NCI-H1048 (cell line): ENCODE measurements at places on chromosomes 12 and 14.

DNA sequence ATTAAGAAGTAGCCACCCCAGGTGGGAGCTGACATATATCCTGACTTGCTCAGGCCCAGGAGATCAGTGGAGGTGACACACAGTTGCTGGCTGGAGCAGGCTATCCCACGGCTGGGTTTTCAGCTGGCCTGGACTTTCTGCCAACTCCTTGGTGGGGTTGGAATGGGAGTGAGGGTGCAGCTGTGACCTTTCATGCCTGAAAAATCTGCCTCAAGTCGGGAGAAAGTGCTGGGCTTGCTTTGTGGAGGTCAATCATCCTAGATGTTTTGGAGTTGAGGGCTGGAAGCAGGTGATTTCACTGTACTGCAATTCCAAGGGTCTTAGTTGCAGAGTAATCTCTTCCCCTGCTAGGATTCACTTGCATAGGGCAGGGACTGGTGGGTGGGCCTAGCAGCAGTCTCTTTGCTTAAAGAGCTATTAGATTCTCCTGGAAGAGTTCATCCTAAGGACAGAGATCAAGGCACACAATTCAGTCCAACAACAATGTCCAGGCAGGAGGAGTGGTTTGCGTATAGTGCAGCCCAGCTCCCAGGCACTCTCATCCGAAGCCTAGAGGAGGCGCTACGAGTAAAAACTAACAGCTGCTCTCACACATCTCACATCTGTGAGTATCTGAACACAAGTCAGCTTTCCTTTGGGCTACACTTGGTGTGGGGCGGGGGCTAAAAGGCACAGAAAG is 98.1 kb downstream of the GAS2L3 start:
- DNase-seq = no peak

DNA sequence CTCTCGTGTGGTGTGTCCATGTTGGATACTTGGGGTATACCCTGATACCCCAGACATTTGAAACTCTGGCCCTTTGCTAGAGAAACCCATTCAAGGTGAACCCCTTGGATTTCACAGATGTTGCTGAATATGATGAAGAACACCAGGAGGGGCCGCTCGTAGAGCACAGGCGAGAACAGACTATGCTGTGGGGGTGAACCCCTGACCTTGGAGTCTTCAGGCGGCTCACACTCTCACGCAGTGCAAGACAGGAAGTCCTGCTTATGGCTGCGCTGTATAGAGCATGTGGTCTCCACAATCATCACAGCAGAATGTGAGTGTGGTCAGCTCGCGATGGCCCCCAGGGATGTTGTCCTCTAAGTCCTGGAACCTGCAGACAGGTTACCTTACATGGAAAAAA is 60.4 kb downstream of the SLC15A4 start:
- no peak for DNase-seq

GRCh38 chr14:56892959-56893358 is 82.7 kb upstream of the OTX2 start:
- DNase-seq = no peak

GRCh38 chr14:95043732-95044462 is 113.4 kb downstream of the DICER1 start:
- no peak for DNase-seq

GRCh38 chr14:22955702-22956569 is 954 bp downstream of the HAUS4 start:
- no peak for DNase-seq

DNA sequence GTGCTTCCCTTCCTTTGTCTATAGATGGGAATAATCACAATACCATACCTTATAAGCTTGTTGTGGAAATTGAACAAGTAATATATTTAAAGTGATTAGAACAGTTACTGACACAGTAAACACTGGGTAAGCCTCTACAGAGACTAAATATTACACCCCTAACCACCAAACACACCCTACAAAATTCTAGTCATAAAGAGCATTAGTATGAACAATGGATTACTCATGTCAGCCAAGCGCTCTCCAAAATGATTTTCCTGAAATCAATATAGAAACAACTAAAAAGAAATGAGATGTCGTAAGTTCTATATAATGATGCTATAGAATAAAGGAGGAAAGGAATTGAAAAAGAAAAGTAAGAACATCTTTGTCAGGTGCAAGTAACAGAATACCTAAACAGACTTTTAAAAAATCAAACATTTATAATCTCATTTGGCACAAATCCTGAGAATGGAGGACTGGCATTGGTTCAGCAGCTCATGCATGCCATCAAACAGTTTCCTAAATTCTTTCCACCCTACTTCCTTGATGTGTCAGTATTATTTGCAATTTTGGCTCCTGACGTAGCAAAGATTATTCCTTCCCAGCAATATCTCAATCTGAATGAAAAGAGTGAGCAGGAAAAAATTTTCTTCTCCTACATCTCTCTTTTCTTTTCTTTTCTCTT is 118.0 kb downstream of the SINHCAF start:
- no peak for DNase-seq

GRCh38 chr14:34701808-34702207 is 12.6 kb downstream of the CFL2 start:
- no peak for DNase-seq

- DNase-seq = no peak
Observed at GRCh38 chr12:8482571-8483061, 26.9 kb downstream of the CLEC6A start.

GRCh38 chr12:78060186-78060585 is 229.5 kb downstream of the NAV3 start:
- DNase-seq = no peak

DNA sequence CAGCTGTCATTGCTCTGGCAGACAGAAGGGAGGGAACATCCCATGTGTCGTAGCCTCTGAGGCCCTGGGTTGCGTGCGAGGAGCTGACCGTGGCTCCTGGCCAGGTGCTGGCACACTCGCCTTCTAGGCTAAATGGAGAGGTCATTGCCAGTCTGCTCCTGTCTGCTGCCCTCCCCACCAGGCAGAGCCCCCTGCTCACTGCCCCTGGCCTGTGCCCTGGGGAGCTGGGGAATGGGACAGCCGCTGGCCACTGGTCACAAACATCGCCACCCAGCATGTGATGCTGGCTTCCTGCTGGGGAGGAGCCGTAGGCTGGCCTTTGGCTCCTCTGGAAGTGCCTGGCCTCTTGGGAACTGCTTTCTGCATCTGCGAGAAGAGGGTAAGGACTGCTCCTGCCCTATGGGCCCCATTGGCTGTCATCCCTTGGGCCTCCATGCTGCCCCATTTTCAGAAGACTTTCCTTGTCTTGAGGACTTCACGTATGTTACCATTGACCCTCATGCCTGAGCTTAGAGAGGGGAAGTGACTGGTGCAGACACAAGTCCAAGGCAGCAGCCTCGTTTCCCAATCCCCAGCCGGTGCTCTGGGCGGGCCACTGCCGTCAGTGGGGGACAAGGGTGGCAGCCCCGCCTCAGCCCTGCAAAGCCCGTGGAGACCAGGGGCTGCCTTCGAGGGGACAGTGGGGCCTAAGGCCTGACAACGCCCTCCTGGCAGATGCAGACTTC is 2.0 kb upstream of the TNFAIP2 start:
- DNase-seq = no peak

- DNase-seq = no peak
Observed at GRCh38 chr14:101481557-101481956, 79.7 kb upstream of the DIO3 start.

DNA sequence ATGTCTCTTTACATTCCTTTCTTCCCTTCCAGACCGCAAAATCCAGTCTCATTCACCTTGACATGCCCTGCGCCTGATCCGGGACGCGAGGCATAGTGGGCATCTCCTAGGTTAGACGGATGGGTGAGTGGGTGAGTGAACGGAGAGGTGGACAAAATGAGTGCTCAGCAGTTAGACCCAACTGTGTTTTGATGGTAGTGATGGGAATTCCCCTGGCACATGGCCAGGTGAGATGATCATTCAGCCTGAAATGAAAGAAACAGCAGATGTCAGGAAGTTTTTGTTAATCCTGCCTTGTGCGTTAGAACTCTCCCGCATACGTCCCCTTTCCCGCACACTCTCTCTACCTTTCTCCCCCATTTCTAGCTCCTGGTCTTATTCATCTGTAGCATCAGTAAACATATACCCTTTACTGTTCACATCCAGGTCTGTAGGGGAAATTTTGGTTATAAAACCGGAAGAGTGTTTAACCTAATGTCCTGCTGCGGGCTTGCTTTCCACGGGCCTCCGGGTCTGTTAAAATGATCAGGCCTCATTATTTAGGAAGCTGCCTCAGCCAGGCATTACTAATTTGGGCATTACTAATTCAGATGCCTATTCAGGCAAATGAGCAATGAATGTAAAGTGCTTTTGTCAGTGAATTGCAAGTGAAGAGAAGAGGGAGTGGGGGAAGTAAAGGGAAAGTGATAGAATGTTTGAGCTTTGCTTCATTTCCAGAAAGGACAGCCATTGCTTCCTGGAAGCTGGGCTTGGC is 172.8 kb downstream of the ETV6 start:
- DNase-seq = no peak

GRCh38 chr14:89303456-89304435 is 113.3 kb downstream of the FOXN3 start:
- DNase-seq = no peak

- no peak for DNase-seq
Observed at GRCh38 chr14:100159865-100160533, 554 bp upstream of the DEGS2 start.

- DNase-seq = no peak
Observed at GRCh38 chr14:38469156-38469555, 213.3 kb upstream of the CLEC14A start.

GRCh38 chr12:101002696-101003419 is 207.2 kb downstream of the SLC5A8 start:
- no peak for DNase-seq

DNA sequence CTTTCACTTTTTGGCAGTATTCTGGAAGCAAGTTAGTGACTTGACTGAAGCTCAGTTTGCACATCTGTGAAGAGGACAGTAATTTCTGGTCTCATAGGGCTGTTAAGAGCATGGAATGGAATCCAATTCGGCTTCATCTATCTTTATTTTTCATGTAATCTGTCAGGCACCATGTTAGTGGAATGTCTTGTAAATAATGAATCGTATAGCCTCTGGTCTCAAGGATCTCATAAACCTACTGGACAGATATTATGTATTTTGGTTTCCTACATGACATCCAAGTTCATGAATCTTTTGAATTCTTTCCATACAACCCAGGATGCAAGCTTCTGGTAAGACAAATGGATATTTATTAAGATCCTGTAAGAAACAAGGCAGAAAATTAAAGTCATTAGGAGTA is 24.0 kb downstream of the TMTC2 start:
- DNase-seq = no peak

- DNase-seq = no peak
Observed at GRCh38 chr12:26205941-26206340, 10.6 kb downstream of the SSPN start.

- DNase-seq = no peak
Observed at GRCh38 chr12:124558313-124558712, 9.1 kb downstream of the NCOR2 start.

GRCh38 chr12:67531501-67531900 is 117.0 kb upstream of the DYRK2 start:
- DNase-seq = no peak

- DNase-seq = no peak
Observed at GRCh38 chr12:19712041-19712440, 272.7 kb downstream of the AEBP2 start.
